ENCODE measurements at places on chromosomes 5 and 9.

- DNase-seq: no peak
Measured at GRCh38 chr5:10684303-10685086, 76.5 kb downstream of the DAP start.

GRCh38 chr5:167870055-167870454 is 421.4 kb upstream of the WWC1 start:
- no peak for DNase-seq

DNA sequence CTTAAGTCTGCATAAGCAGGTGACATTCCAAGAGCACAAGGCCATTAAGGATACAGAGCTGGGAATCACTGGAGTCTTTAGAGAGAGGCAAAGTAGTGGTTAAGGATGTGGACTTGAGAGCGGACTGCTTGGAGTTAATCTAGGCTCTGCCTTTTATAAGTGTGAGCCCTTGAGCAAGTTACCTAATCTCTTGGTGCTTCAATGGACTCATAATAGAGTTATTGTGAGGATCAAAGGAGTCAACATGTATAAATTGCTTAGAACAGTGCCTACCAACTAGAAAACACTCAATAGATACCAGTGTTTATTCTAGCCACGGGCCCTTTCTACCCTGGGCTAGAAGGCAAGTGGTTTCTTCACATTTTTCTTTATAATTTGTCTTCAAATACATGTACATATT is 819.4 kb downstream of the NR2F1-AS1 start:
- DNase-seq: no peak

DNA sequence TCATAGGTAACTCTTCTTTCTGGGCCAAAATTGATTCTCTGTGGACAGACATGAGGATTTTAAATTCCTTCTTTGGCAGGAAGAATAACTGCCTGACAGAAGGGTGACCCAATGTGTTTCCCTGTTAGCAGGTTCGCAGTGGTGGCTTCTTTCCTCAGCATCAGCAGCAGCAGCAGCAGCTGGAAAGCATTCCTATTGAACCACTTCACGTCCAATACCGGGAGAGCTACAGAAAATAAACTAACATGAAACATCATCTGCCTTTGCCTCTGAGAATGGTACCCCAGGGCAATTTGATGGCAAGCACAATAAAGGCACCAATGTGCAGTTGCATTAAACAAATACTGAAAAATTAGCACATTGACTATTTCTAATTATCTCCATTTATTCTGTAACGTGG is 214.5 kb downstream of the TMEM167A start:
- DNase-seq: no peak

DNA sequence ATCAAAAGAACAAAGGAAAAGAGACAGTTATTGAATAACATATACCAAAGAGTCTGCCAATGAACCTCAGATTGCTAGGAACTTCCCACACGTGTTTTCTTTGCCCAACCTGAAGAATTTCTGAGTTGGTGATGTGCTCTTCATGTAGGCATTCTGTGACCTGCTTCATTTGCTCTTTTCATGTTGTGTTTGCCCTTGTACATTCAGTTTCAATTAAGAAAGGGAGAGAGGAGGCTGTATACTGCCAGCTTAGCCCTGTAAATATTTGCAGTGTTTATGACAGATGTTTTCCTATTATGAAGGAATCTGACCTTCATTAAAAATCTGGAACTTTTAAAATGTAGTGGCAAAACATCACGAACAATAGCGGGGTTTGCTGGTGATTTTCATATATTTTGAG is 168.5 kb downstream of the GAS1 start:
- DNase-seq: no peak

DNA sequence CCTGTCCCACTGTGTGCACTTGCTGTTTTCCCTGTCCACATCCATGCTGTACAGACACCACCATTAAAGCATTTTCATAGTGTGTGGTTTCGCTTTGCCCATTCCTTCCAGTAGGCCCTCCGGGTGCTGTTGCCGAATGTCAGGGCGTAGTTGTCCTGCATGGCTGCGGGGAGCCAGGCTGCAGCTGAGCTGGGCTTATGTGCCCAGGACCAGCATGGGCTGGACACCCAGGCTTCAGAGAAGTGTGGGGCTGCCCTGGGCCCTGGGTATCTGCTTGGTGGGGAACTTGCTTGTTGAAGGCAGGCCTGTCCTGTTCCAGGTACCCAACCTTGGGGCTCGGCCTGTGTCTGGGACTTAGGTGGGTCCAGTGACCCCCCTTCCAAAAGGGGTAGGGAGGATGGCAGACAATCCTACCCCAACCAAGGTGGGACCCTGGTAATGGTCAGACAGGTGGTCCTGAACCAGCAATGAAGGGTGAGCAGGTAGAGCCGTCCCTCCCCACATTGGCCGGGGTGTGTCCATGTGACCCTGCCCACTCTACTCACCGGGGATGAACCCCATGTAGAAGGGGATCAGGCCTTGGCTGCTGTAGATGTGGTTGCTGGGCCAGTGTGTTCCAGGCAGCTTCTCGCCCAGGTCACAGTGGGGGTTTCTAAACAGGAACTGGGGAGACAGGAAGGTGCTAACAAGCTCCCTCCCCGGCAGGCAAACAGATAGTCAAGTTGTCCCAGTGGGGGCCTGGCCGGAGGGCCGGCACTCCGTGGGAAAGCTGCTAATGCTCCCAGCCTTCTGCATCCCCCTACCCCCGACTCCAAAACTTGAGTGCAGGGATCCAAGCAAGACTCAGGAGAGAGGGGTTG is 2.8 kb downstream of the TUBB4B start:
- DNase-seq: no peak

- no peak for DNase-seq
Measured at GRCh38 chr5:176818391-176819098, 8.2 kb downstream of the UNC5A start.

DNA sequence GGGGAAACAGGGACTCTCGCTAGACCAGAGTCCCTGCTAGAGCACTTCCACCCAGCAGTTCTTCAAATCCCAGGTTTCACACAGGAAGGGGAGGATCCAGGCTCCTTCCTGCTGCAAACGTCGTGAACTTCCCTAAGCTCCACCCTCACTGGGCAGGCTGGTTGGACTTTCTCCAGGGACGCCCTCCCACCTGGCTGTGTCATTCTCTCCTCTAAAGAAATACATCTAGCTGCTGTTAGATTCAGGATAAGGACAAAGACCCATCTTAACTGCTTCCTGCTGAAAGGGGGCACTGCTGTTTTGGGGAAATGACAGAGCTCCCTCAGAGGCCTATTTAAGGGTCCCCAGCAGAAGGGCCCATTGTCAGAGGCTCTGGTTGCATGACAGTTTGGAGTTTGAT is 230.7 kb downstream of the SEMA6A start:
- DNase-seq: no peak

- DNase-seq: no peak
Measured at GRCh38 chr5:140566665-140567064, 2.0 kb downstream of the SLC35A4 start.

DNA sequence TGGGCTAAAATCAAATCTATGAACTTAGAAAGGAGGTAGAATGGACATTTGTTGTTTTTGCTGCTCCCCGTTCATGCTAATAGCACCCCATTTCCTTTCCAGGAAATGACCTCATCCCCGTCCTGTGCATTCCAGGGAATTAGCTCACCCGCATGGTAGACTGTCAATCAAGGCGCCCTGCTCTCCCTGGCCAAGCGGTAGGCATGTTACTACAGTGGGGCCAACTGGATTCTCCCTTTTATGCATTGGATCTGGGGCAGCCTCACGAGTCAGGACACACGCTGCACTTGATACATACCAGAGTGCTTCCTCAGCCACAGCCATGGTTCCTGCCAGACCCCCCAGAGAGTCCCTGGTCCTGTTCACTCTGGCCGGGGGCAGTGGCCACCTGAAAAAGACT is 111.0 kb upstream of the PTCH1 start:
- no peak for DNase-seq

GRCh38 chr5:146475190-146475780 is 28.2 kb downstream of the TCERG1 start:
- no peak for DNase-seq

DNA sequence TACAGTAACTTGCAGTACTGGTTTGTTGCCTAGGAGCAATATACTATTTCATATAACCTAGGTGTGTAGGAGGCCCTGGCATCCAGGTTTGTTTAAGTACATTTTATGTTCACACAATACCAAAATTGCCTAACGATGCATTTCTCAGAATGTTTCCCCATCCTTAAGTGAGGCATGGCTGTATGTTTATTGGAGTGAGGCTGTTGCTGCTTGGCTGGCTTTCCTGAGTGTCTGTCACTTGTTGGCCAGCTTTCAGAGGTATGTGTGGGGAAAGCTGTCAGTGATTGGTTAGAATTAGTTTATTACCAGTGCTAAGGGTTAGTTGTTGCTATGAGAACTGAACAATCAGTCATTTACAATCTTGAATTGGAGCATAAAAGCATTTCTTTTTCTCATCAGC is 154.1 kb upstream of the CDH12 start:
- no peak for DNase-seq

GRCh38 chr9:124735121-124735520 is 36.0 kb downstream of the NR6A1 start:
- no peak for DNase-seq

- DNase-seq: no peak
Measured at GRCh38 chr9:134922932-134923240, 5.2 kb upstream of the FCN1 start.

- DNase-seq: no peak
Measured at GRCh38 chr9:126151031-126151685, 175.5 kb upstream of the MVB12B start.

DNA sequence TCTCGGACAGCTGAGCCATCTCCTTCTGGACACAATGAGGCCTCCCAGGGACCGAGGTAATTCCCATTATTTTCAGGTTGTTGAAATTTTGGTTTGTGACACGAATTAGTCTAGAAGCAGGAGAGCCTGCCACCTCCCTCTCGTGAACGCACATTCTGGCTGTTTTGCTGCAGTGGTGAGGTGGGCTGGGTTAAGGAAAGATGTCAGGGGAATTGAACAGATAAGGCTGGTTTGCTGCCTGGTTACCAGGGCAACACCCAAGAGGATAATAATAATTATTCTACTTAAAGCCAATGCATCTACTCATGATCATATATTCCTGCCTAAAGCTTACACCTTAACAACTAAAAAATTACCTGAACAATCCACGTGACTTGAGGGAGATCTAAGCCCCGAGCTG is 38.1 kb downstream of the DDX31 start:
- DNase-seq: no peak

DNA sequence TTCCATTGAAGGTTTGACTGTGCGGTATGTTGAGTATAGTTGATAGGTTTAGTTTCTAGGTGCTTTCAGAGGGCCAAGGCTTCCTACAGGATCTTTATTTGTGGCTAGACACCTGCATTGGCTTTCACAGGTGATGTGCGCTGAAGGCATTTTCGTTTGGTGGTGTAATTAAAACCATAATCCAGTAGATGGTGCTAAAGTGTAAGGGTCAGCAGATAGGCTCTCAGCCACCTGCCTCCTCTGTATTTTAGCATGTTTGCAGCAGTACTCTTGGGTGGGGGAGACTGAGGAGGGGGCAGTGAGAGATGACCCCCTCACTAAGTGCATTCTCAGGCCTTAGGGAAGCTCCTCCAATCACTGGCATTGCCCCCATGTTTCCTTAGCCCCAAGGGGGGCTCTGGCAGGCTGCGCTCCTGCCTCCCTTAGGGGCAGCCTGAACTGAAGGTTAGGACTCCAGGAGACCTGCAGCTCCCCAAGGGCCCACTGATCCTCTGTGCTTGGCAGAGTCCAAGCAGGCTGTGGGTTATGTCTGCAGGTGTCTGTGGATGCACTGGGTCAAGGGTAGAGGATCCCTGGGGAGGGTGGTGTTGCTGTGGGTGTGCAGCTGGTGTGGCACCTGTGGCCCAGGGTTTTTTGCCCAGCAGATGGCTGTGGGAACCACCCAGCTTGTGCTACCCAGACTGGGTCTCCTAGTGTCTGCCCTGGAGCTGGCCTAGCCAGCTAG is 23.4 kb downstream of the CDK20 start:
- no peak for DNase-seq

- DNase-seq: no peak
Measured at GRCh38 chr5:174436750-174437149, 287.6 kb upstream of the MSX2 start.

DNA sequence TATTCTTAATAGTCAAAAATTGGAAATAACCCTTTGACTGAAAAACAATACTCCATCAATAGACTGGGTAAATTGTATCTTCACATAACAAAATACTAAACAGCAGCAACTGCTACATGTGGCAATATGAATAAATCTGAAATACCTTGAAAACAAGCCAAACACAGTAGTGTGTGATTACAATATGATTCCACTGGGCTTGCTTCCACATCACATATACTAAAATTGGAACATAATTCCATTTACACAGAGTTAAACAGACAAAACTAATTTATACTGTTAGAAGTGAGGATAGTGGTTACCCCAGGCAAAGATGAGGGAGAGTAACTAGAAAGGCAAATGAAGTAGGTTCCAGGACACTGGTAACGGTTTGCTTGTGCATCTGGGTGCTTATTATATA is 20.4 kb downstream of the FNIP1 start:
- DNase-seq: no peak

DNA sequence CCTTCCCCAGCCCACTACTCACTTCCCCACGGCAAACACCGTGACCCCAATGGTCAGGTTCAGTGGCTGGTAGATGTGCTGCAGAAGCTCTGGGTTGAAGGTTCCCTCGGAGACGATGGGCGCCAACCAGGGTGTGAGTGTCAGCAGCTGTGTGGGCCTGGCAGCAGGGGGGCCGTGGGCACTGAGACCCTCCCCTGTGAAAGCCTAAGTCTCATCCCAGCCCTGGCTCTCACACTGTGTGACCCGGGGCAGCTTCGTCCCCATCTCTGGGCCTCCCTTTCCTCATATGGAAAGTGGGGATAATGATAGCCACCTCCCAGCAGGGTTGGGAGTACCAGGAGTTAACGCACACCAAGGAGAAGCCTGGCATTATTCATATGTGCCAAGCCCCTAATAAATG is 8.6 kb downstream of the GBGT1 start:
- no peak for DNase-seq

DNA sequence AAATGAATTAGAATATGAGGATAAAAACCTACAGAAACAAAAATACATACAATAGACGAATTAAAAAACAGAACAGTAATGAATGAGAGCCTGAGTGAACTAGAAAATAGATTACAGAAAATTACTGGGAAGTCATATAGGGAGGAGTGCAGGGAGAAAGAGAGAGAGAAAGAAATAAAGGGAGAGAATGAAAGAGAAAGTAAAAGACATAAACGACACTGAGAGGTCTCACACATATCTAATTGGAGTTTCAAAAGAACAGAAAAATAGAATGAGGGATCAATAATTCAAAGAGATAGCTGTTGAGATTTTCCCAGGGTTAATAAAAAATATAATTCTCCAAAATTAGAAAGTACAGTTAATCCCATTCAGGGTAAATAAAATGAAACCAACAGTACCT is 156.4 kb upstream of the FTMT start:
- DNase-seq: no peak

GRCh38 chr5:130141659-130142320 is 237.5 kb downstream of the CHSY3 start:
- DNase-seq: no peak
